ENCODE measurements at places on chromosomes 2 and 18.

- no peak for DNase-seq
These were observed 361.2 kb upstream of the SOX11 start for GRCh38 chr2:5330961-5331360.

DNA sequence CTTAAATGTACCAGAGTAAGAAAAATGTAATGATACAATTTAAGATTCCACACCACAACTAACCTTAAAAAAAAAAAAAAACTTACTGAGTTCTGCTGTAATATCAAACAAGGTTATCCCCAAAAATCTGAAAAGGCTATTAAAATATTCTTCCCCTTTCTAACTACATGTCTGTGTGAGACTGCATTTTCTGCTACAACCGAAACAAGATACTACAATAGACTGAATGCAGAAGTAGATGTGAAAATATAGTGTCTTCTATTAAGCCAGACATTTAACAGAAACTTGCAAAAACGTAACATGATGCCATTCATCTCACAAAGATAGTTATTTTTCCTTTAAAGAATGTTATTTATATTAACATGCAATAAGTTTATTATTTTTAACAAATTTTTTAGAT lies 16.2 kb downstream of the SS18 start:
- DNase-seq, result no peak

DNA sequence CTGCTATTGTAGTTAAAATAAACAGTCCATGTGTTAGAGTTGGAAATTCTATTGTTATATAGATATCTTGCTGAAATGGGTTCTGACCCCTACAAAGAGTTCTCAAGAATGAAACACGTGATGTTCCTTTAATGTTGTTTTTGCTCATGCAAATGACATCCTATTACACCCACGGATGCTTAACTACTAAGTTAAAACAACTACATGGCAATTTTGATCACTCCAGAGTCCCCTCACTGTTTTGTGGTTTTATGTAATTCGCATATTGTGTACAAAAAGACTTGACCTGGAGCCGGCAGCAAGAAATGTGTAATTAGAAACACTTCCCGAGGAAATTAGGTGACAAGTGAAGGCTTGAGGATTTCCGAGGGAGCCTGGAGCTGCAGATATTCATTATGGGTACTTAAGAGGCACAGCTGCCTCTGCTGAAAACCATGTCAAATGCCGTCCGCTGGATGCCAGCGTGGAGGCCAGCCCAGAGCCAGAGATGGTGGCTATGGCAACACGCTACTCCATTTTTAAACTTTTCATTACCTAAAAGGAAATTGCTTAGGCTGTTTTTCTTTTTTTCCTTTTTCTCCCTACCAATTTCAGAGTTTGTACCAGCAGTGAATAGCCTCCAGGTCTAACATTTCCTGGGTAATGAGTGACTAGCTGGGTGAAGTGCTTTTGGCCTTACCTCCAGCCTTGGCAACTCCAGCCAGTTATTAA lies 21.0 kb upstream of the CABLES1 start:
- DNase-seq, result no peak

- peak; percentile 10 for DNase-seq
These were observed 39.8 kb upstream of the ADCYAP1 start for GRCh38 chr18:864872-865273.

GRCh38 chr18:13614641-13615288 lies 111.6 kb downstream of the FAM210A start:
- DNase-seq, result no peak

DNA sequence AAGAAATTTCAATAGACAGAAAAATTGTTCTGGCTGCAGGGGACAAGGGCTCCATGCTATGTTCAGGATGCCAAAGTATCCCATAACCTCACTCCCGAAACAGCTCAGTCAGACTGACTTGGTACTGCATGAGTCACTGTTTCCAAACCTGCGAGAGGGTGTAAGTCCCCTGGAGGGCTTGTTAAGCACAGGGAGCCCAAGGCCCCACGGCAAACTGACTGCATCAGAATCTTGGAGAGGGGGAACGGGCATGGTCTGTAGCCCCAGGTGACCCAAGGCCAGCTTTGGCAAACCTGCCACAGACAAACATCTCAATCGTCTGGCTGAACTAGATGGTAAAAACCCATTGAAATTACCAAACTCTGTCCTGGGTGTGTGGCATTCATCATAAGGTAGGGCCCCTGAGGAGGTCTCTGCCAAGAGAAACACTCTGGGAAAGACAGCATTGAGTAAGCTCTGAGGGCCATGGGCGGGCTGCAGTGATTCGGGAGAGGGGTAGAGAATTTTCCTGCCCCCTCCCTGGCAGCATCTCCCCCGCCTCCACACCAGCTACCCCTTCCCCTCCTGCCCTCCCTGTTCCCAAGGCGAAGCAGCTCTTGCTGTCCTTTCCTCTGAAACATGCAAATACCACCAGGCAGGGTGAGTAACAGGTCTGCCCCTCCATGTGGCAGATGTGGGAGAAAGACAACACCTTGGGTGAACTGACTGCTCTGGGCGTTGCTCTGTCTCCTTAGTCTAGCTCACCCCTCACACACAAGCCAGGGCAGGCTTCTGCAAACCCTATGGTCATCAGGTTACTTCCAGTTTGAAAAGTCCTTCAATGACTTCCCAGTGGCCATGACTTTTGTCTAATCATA lies 274.7 kb upstream of the SIX2 start:
- no peak for DNase-seq

Measured in stimulated activated CD8-positive, alpha-beta memory T cell treated with anti-CD3 and anti-CD28 coated beads, Interleukin-7, amount 100 ng/mL, for 1 hour (primary cell).